ENCODE measurements at places on chromosomes 2 and 18.

- DNase-seq: peak; percentile 25
These were observed 96.5 kb upstream of the SERTAD2 start for GRCh38 chr2:64750001-64750816.

- DNase-seq: no peak
These were observed 794 bp downstream of the DLX2 start for GRCh38 chr2:172101821-172102390.

DNA sequence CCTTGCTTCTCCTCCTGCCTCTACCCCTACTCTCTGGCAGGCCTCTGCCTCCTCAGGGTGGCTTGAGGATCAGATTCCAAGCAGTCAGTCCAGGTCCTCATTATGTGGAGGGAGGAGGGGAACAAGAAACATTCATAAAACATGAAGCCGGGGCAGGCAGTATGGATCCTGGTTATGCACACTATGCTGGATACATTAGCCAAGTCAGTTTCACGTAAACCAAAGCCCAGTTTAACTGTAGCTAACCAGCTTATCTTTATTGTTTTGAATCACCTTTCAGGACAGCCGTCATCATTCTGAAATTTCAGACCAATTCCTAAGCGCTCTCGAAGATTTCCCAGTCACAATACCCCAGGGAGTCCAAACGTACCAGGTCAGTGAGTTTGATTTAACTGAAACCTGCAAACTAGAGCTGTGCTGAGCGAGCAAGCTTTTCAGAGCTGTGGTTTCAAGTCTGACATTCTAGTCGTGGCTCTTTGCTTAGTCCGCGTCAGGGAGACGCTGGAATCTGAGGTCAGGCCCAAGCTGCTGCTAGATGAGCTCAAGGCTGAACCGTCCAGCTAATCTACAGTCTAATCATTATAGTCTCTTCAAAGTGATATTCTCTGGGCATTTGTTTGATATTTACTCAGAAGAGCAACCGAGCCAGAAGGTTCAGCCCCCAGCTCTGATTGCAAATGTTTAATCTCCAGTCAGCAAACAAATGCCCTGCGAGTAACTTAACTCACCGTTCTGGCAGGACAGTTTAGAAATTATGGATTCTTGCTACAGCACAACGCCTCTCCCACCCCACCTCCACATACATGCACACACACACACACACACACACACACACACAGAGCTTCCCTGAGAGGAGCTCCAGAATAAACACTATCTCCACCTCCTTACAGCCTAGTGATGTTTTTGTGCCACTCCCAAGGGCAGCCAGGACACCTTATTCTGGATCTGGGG, 63.8 kb upstream of the BZW1 start:
- no peak for DNase-seq

DNA sequence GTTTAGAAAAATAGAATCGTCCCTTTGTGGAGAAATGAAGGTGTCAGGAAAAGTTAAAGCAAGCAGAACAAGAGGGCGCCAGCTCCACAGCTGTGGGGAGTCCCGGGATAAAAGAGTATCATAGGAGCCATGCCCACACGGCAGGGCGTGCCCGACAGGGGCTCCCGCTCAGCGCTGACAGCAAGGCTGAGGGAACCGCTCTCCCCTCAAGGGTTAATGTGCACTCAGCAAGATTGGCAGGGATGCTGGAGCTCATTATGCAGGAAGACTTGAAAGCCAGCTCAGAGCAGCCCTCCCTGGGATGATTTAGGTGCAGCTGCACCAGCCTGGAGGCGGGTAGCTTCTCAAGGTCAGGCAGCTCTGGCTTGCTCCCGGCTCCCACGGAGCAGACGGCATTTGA, 500.2 kb downstream of the EIPR1 start:
- DNase-seq: no peak

DNA sequence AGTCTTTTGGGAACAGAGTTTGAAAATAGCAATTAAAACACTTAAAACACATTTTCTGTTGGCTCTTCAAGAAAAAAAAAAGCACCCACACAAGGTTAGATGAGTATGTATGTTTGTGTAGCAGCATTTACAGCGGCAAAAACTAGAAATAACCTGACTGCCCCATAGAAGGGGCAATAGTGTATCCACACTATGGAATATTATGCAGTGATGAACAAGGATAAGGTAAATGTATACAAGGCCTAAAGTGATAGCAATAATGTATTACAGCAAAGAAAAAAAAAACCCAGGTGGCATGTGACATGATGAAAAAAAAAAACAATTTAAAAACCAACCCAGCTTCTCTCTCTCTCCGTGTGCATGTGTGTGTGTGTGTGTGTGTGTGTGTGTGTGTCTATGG, 34.8 kb downstream of the POLR1A start:
- no peak for DNase-seq

GRCh38 chr2:177245010-177245422, 19.5 kb downstream of the NFE2L2 start:
- no peak for DNase-seq
